ENCODE measurements at places on chromosomes 12 and 14.

DNA sequence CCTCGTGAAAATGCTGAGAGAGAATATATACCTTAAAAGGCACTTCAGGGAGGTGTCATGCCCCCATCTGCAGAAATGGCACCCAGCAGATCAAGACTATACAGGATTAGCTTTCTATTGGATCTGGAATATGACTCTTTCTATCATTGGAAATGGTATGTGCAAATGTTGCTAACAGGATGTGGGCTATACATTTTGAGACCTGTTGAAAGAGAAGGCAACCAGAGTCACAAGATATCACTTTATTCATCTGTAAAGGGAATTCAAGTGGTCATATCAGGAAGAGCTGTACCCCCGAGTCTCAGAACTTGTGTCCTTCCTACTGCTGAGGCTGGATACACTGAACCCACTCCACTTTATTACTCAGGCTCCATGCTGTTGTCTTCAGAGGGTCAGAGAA, 46.1 kb upstream of the FRMD6 start:
- no peak for DNase-seq

GRCh38 chr12:86774841-86775388, 518.7 kb upstream of the MGAT4C start:
- DNase-seq = no peak

- DNase-seq = no peak
These were observed 748.3 kb downstream of the C12orf50 start for GRCh38 chr12:87280893-87281292.

- no peak for DNase-seq
These were observed 79.1 kb upstream of the EEA1 start for GRCh38 chr12:93008044-93008778.

GRCh38 chr12:123807002-123807401, 44.9 kb downstream of the DNAH10 start:
- DNase-seq = no peak

DNA sequence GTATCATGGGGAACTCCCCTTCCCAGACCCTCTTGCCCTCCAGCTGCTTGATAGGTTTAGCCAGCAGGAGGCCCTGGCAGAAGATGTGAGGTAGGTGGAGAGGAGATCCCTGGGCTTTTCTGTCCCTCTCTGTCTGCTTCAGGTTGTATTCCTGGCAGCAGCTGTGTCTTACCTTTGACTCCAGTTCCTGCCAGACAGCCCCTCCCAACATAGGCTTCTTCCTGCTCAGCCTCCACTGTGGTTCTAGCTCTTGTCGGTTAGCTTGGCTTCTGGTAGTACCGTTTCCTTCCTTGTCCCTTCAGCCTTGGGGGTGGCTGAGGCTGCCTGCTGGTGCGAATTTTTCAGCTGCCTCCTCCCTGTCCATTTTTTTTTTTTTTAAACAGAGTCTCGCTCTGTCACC, 215.7 kb upstream of the CRY1 start:
- DNase-seq = no peak

DNA sequence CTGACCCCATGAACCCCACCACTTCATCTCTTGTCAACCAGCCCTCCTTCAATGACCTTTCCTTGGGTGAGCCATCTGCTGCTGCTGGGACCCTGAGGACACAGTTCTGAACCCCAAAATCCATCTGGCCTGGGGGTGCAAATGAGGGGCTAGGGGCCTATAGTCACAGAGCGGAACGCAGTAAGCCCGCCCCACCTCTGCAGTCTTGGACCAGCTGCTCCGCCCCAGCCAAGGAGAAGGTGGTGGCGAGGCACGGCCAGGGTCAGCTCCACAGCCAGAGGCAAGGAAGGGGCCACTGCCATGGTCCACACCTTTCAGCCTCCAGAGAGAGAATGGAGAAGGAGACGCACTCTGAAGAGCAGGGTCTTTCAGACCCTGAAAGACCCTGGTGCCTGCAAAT, 5.1 kb downstream of the TMEM179 start:
- DNase-seq = no peak

DNA sequence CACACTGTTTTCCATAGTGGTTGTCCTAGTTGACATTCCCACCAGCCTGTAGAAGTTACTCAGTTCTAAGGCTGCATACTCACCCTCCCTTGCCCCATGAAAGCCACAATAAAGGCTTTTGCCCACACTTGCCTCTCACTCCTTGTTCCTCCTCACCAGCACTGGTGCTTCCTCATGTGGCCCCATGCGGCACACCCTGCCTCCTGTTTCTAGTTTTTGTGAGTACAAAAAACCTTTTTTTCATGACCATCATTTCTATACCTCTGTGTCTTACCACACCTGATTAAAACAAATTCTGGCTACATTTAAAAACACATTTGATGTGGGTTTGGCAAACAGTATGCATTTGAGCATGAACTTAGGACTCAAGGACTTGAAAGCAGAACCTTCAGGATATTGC, 40.7 kb upstream of the RIN3 start:
- DNase-seq = no peak

GRCh38 chr12:108606492-108606891, 8.6 kb upstream of the TMEM119 start:
- DNase-seq = no peak

DNA sequence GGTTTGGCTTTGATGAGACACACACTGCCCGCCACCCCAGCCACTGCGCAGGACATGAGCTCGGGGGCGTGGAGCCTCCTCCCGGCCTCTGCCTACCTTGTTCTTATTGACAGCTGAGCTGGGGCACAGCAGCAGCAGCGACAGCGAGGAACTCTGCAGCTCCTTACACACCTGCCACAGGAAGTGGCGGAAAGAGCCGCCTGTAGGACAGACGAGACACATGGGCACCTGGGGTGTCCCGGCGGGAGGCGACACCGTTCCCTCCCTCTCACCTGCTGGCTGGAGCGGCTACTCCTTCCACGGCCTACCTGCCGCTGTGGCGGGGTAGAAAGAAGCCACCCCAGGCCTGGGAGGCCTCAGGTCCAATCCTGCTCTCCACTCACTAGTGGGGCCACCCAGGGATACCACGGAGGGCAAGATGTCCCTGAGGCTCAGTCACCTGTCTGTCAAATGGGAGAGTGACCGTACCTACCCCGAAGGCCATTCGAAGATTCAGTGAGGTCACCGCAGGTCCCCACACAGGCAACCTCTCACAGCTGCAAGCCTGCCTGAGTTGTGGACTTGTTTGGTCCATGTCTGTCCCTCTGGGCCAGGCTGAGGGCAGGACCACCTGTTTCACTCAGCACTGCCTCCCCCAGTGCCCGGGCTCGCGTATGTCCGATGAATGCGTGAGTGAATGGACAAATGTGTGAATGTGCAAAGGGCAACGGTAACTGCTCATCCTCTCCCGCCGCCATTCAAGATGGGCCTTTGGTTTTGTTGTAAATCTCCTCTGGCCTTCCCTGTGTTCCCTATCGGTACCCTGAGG, 42.6 kb downstream of the TRAFD1 start:
- DNase-seq = no peak

GRCh38 chr12:54411391-54412241, 7.5 kb downstream of the ITGA5 start:
- DNase-seq = no peak

DNA sequence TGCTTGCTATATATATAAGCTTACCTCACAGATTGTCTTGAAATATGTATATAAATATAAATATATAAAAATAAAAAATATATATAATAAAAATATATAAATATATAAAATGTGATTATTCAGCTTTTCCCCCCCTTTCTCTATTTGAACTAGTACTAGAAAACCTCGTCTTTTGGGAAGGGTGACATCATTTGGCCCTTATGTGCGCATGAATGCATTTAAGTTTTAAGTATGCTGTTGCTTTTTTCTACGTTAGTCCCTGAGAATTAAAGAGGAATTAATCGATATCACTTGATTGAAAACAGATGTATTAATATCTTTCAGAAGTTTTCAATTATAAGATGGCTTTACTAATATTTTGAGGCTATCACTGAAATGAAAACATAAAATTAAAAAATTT, 69.9 kb downstream of the RAD51B start:
- DNase-seq = no peak

GRCh38 chr12:13571035-13571434, 374.5 kb downstream of the EMP1 start:
- no peak for DNase-seq

- DNase-seq = no peak
These were observed 126.1 kb downstream of the FIGNL2 start for GRCh38 chr12:51722431-51722830.

GRCh38 chr14:21455592-21455911, 371 bp downstream of the CHD8 start:
- DNase-seq = no peak

- DNase-seq = no peak
These were observed 170.9 kb upstream of the ATF7IP start for GRCh38 chr12:14194572-14194971.

DNA sequence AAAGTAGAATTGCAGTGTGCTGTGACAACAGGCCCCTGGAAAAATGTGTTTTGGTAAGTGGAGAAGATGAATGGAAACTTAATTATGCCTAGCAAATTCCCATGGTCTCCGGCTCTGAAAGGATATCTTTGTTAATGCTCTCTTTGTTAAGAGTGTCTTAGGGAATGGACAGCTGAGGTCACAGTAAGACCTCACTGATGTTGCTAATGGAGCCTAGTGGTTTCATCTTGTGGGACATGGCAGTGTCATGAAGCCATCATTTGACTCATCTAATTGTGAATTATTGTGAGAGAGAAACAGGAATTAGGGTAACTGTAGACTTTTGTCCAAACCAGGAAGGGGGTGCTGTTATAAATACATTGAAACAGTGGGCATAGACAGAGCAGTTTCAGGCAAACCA, 330.3 kb downstream of the TMTC2 start:
- DNase-seq = no peak

DNA sequence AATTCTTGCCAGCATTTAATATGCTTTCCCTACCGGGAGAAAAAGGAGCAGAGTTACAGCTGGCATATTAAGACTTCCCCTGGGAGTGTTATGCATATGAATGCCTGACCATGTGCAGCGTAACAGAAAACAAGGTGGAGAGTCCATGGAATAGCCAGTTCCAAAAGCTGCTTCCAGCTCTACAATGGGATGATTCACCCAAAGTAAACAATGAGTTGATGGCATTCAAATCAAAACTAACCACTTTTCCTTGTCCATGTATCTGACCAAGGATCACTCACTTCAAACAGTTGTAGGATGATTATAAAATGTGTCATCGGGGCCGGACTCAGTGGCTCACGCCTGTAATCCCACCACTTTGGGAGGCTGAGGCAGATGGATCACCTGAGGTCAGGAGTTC, 48.1 kb upstream of the BICDL1 start:
- no peak for DNase-seq

DNA sequence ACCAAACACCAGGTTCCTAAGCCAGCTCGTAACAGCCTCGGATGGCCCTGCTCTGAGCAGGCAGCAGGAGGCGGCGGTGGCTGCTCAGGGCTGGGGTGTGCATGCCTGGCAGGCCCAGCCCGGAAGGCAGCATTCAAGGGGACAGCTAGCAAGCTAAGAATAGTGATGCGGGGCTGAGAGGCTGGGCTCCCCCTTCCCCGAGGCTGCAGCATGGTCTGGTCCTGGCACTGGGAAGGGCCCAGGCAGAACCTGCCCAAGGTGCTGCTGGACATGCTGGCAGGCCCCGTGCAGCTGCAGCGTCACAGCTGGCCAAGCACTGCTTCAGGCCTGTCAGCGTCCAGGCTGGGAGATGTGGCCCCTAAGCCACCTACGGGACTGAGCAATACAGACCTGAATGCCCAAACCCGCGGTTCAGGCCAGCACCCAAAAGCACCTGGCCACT, 26.4 kb upstream of the NUDT14 start:
- no peak for DNase-seq

DNA sequence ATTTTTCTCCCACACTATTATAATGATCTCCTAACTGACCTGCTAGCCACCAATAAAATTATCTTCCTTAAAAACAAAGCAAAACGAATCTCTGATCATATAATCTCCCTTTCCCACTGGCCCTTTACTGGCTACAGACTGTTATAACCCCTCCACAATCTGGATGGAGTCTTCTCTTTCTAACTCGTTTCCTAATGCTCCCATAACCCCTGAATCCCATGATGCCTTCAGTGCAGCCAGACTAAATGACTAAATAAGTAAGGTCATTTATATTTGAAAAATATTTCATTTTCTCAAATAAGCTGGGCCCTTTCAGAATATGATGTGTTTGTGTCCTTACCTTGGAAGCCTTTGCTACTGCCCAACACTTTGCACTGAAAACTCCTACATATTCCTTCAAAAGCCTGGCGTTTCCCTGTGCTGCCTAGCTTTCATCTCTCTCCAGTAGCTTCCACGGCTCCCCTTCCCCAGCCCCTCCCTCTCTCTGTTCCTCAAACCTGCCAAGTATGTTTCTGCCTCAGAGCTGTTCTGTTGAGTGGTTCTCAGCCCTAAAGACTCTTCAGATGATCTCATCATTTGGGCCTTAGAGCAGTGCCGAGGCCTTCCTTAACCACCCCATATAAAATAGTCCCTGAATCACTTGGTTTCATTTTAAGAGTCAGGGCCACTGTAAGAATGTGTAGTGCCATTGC, 91.7 kb downstream of the MYRFL start:
- no peak for DNase-seq

- DNase-seq = no peak
These were observed 316.1 kb downstream of the GALC start for GRCh38 chr14:87676814-87677437.

DNA sequence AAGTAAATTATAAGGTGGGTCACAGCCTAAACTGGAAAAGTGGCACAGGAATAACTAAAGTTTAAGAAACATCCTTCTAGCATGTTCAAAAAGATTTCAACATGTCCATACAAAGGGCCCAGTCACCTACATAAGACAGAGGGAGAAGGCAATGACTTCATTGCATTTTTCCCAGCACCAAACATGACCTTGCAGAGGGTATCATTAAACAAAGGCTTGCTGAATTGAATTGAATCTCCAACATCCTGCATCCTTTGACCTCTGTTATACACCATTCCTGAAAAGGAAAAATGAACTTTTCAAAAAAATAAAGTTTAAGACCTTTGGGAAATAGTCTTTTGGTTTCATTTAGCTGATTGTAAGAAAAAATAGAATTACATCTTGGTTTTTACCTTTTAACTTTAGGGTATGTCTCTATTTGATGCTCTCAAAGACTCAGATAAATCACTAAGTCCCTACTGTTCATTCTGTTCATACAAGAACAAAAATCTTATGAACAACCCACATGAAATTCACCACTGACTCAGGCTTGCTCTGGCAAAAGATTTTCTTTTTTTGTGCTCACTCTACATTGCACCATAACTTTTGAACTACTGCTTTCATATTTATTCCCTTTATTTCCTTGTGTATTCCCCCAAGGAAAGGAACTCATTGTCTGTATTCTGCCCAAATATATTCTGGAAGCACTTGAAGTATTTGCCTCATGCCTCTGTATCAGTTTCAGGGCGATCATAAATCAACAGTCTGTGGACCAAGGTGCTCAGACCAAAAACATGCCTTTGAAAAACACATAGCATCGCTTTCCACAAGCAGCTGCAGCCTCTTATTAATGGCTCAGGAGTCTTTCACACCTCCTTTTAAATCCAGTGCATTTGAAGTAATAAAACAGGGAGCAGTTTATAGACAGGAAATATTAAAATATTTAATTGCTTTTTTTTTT, 121.7 kb downstream of the DUSP6 start:
- DNase-seq = no peak

- DNase-seq = no peak
These were observed 37.8 kb downstream of the SLCO1A2 start for GRCh38 chr12:21296751-21297406.
